GM03348 (cell line): ENCODE measurements at places on chromosomes 16 and 17.

DNA sequence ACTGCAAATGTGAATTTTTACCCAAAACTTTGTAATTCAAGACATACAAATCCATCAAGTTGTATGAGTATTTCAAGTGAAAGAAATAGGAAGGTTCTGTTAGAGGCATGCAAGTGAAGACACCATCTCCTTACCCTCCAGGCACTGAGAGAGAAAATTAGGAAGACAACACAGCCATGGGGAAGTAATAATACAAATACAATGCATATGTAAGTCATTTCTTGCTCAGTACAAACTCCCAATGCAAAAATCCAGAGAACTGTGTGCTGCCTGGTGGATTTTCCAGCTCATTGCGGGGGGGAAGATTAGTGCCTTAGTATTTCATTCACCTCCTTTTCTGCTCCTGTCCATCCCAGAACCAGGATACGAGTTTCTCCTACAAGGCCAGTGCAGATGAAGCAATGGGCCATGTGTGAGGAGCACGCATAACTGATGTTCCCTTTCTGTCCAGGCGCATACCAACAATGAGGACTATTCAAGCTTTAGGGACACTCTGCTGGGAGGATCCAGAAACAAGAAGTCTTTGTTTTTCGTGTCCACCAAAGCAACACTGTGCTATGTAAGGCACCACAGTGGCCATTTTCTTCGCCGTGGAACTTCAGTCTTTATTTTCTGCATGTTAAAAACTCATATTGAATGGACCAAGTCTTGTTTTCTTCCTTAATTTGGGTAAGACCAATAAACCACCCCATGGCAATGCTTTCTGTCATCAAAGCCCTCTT, 143.7 kb upstream of the RCVRN start:
- no peak for DNase-seq

DNA sequence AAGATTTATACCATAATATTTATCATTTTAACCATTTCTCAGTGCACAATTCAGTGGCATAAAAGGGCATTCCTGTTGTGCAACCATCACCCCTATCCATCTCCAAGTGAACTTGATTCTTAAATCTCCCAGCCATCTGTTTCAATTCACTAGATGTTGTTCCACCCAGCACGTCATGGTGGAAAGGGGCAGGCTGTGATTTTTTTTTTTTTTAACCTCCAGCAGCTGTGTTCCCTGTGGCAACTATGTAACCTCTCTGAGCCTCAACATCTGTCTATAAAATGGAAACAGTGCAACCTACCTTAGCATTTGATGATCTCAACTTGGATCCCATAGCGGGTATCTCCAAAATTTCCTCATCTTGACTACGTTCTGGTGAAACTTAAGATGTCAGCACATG, 604.5 kb downstream of the WWOX start:
- DNase-seq: no peak

- DNase-seq: no peak
Observed at GRCh38 chr17:74235040-74235581, 21.7 kb downstream of the TTYH2 start.

DNA sequence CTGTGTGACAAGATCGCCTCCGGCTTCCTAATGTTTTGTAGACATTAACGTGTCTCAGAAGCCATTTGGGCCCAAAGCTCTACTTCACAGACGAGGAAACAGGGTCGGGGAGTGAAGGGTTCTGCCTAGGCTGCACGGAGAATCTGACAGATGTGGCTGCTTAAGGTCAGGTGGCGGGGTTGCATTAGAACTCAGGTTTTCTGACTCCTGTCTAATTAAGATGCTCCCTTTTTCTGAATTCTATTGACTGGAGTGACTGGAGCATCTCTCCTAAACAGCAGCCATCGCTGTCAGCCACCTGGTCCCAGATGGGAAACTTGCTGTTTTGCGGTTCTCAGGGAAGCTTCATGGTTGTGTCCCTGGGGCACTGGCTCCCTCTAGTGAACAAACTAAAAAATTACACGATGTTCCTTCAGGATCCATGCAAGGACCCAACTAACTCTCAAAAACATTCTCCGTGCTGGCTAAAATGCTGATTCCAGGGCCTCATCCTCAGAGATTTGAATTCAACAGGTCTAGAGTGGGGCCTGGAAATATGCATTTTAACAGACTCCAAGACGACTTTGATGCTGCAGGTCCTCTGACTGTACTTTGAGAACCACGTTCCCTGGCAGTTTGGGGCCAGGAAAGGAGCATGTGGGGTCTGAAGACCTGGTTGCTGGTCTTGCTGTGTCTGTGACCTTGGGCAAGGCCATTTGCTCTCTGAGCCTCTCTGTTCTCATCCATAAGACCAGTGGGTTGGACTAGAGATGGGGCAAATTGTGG, 117.4 kb downstream of the IRF8 start:
- peak; percentile 89 for DNase-seq

DNA sequence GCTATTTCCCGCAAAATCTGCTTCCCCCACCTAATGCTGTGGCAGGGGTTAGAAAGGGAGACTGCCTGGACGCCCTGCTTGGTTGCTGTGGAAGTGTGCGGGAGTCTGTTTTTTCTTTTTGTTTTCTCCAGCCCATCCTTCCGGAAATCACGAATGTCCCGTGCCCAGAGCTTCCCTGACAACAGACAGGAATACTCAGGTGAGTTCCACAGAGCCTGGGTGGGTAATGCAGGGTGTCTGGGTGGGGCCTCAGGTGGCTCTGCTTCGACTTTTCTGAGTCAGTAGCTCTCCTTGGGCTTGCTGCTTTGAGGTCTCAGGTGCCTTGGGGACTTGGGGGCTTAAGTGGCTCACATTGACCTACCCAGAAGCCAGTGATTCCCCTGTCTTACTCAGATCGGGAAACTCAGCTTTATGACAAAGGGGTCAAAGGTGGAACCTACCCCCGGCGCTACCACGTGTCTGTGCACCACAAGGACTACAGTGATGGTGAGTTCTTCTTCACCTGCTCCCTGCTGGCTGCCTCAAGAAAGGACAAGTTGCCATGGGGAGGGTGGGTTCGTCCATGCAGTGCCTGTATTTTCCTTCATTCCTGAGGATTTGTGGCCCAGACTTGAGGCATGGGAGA, 11.4 kb downstream of the LIMD2 start:
- no peak for DNase-seq

DNA sequence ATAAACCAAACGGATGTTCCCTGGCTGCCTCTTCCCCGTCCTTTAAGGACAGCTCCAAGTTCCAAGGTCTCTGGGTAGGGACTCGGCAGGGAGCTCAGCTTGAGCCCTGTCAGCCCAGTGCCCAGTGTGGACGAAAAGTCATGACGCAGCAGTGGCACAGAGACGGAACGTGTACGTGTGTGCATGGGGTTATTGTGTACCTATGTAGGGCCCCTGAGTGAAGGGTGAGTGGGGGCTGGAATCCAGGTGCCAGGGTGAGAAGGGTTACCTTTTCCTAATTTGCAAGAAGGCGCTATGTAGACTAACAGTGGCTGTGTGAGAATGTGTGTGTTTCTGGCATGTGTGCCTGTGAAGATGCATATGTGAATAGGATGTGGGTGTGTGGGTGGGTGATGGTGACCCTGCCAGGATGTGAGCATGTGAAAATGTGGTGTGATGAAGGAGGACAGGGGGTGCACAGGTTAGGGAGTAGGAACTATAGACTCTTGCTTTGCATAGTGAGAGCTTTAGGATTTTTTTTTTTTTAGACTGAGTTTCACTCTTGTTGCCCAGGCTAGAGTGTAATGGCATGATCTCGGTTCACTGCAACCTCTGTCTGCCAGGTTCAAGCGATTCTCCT, 6.0 kb downstream of the SCN4A start:
- DNase-seq: no peak

DNA sequence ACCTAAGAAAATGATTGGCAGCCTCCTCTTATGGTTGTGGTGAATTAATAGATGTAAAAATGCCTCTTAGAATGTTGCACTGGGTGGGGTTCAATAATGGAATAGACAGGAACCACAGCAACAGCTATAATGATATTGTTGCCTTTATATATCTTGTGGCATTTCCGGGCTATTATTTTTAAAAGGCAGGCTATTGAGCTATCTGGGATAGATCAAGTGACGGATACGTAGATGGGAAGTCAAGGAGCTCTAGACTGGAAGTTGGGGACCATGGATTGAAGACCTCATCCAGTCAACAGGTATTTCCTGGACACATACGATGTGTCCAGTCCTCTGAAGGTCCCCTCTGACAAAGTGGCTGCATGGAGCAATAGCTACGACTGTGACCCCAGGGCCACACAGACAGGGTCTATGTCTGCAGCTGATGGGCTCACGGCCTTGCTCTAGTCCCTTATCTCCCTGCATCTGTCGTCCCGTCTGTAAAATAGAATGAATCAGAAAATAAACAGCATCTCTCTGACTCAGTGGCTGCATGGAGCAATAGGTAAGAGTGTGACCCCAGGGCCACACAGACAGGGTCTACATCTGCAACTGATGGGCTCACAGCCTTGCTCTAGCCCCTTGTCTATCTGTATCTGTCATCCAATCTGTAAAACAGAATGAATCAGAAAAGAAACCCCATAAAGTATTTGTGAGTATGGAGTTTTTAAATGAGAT, 117.7 kb upstream of the FOXF1 start:
- DNase-seq: no peak

GRCh38 chr17:58321571-58322525, 6.7 kb downstream of the TSPOAP1 start:
- no peak for DNase-seq

DNA sequence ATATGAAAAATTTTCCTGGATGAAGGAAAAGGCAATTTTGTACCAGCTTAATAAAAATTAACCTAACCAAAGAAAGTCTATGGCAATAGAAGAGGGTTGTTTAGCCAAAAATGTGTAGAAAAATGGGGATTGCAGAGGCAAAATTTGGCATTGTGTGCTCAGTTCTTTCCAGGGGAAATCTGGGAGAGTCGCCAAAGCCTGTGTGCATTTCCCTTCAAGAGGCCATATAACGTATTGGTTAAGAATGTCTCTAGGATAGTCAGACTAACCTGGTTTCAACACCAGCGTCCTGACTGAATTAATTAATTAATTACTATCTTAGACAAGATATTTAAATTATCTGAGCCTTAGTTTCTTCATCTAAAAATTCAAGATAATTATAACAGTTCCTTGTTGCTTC, 44.8 kb upstream of the HLF start:
- no peak for DNase-seq

- DNase-seq: no peak
Observed at GRCh38 chr16:5490499-5490898, 392.9 kb upstream of the EEF2KMT start.

DNA sequence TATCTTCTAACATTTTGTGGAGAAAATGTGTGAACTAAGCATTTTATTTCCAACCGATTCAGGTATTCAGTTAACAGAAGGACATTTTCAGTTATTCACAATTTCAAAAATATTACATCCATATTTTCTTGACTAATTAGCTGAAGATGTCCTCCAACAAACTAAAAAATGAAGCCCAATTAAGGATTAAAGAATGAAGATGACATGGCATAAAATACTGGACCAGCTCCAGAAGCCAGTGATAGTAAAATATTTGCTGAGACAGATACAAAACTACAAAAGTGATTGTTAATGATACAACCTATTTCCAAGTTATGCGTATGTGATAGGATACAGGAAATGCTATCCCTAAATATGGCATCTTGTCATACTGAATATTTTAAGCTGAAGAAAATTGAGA, 48.6 kb downstream of the PMP22 start:
- no peak for DNase-seq

DNA sequence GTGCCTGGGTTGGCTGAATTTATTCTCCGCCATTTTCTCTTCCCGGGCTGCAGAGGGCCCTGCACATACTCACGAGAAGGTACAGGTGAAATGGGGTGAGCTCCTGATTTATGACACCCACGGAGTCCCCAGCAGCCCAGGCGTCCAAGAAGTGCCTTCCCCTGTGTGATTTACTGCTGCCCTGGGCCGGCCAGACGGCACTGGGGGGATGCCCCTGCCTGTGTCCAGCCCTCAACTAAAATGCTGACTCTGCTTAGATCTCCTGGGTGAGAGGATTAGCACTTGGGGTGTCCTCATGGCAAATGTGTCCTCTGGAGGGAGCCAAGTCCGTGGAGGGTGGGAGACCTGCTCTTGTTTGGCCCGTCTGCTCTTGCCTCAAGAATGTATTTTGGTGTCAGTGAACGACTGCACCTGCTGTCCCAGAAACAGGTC, 132.4 kb downstream of the MAF start:
- no peak for DNase-seq

DNA sequence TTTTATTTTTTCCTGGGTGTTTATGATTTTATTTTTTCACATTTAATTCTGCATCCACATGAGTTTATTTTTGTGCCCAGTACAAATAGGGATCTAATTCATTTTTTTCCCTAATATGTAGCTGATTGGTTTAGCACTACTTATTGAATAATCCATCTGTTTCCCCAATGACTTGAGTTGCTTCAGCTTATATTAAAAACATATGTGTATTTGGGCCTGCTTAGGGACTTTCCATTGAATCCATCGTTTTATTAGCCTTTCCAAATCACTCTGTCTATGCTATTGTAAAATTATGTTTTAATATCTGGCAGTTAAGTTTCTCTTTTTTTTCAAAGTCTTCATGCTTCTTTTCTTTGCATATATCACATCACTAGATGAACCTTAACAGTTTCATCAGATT, 42.2 kb downstream of the WWP2 start:
- peak; percentile 54 for DNase-seq

DNA sequence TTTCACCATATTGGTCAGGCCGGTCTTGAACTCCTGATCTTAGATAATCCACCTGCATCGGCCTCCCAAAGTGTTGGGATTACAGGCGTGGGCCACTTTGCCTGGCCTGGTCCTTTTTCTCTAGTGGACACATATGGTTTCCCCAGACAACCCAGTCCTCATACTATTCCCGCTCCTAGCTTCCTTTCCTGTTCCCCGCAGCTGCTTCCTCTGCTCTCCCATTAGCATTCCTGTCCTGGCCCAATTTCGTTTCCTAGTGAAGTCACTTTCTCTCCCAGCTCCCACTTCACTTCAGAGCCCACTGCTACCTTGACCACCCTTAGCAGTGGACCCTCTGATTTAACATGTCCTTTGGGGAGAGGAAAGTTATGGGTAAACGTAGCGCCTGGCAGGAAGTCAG, 11.3 kb downstream of the KATNIP start:
- no peak for DNase-seq

- DNase-seq: peak; percentile 97
Observed at GRCh38 chr17:81393684-81394376, 1.4 kb upstream of the BAHCC1 start.

DNA sequence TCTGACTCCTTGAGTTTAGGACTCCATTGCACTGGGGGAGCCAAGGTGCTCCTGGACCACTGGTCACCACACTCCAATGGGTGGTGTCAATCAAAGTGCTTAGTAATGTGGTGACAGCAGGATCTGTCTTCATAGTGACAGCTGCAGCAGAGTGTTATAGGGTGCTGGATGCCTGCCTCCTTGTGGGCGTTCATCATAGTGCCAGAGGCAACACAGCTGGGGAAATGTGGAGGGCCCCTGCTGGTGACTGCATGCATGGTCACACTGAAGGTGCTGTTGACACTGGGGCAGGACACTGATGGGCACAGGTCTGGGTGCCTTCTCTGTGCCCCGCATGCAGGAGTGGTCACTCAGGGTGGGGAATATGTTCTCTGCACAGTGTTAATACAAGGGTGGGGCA, 177.5 kb upstream of the CDH8 start:
- DNase-seq: no peak

GRCh38 chr16:2915196-2915929, 3.6 kb downstream of the FLYWCH1 start:
- DNase-seq: no peak

GRCh38 chr16:77225182-77225581, 26.0 kb downstream of the SYCE1L start:
- DNase-seq: no peak

GRCh38 chr16:88854306-88855111, 2.2 kb downstream of the GALNS start:
- DNase-seq: no peak
